Ammon's horn (tissue), 1 donor: ENCODE measurements at places on chromosomes 16 and 17.

GRCh38 chr17:61253937-61254574, 145.6 kb upstream of the TBX2 start:
- no peak for DNase-seq

- peak; percentile 70 for DNase-seq
Observed at GRCh38 chr16:70410734-70411133, 28.2 kb downstream of the ST3GAL2 start.

- DNase-seq = no peak
Observed at GRCh38 chr16:69451166-69451565, 26.7 kb downstream of the CYB5B start.

GRCh38 chr17:64418506-64419339, 28.1 kb upstream of the PECAM1 start:
- peak; percentile 79 for DNase-seq

DNA sequence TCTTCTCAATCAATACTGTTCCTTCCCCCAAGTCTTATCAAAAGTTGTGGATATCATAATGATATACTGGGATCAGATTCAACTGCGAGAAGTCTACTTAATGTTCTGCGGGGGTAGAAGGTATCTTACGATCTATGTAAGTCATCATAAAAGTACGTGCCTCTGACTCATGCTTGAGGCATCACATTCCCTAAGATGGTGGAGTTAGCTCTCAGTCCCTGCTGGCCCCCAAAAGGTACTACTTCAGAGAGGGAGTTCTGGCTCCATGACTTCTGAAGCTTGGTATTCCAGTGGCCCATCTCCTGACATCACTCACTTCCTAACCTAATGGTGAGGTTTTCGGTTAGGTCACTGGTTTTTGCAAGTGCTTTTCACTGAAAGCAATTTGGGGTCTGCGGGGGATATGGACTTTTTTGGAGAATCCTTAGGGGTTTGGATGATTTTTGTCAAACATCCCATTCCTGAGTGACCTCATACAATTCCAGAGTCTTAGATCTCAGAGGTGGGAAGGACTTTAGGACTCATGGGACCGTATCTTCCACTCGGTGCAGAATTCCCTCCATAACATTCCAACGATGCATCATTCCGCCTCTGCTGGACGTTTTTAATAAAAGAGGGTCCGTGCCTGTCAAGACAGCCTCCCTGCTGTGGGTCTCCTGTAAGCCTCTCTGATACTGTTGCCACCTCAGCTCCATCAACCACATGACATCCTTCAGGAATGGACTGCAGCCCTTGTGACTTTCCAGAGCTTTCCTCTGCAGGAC, 74.3 kb downstream of the DYNLRB2 start:
- no peak for DNase-seq

DNA sequence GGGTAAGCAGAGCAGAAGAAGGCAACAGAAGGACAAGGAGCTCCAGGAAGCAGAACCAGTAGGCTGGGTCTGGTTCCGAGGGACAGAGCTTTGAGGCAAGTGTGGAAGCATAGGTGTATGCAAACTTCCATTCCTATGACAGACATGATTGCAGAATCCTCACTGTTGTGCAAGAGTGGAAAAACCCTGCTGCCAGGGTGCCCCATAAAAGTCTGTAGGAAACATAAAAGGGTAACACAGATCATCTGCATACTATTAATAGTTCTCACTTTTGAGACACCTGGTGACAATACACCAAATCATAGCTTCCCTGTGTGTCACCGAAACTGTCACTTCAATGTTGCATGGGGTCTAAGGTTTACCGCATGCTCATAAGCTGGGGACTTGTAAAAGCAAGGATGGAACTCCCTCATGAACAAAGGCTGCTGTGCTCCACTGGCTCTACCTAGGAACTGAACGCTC, 39.7 kb downstream of the ARHGAP17 start:
- DNase-seq = no peak
